IMR-90 (cell line): ENCODE measurements at places on chromosomes 16 and 17.

GRCh38 chr17:50957600-50958575 lies 91.7 kb upstream of the TOB1 start:
- no peak for DNase-seq

- DNase-seq: peak; percentile 78
Measured at GRCh38 chr17:71496552-71496951, 624.3 kb upstream of the SOX9 start.

GRCh38 chr17:50605429-50605828 lies 29.3 kb upstream of the ABCC3 start:
- DNase-seq: no peak

- no peak for DNase-seq
Measured at GRCh38 chr17:10349403-10349802, 23.4 kb downstream of the MYH13 start.

- no peak for DNase-seq
Measured at GRCh38 chr16:53666786-53667415, 36.8 kb downstream of the RPGRIP1L start.

DNA sequence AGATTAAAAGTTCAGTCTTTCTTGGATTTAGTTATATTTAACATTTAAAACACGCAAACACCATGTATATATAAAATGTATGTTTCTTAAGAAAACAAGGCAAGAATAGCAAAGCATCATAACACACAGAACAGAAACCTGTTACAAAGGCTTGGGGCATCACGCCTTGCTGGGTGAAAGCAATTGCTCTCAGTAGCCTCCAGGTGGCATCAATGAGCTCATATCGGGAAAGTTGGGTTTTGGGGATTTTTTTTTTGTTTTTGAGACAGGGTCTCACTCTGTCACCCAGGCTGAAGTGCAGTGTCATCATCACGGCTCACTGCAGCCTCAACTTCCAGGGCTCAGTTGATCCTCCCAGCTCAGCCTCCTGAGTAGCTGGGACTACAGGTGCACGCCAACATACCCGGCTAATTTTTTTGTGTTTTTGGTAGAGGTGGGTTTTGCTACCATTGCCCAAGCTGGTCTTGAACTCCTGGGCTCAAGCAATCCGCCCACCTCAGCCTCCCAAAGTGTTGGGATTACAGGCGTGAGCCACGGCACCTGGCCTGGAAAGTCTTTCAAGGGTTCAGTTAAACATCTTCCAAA lies 56.9 kb downstream of the CYB5D2 start:
- DNase-seq: peak; percentile 42

DNA sequence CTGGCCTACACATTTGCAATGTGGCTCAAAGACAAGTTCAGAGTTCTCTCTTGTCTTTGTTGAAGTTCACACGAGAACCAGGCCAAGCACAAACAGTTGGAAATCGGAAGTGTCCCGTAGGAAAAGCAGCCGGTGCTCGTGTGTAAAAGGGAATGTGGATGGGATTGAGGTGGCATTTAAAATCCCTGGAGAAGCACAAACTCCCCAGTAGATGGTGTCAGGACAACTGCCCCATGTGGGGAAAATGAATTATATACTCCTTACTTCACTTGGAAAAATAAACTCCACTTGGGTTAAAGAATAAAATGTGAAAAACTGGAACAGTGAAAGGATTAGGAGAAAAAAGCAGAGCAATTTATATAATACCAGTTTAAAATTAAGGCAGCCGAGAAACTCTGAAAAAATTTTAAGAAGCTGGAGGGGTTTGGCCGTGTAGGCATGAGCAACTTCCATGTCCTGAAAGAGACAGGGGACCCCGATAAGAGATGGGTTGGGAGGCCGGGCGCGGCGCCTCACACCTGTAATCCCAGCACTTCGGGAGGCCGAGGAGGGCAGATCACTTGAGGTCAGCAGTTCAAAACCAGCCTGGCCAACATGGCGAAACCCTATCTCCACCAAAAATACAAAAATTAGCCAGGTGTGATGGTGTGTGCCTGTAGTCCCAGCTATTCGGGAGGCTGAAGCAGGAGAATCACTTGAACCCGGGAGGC lies 28.1 kb downstream of the CBFA2T3 start:
- DNase-seq: no peak

- peak; percentile 48 for DNase-seq
Measured at GRCh38 chr17:17351901-17352781, 49.0 kb downstream of the NT5M start.

GRCh38 chr16:84144859-84145639 lies at the start of the genes DNAAF1 and HSDL1:
TSS of gene DNAAF1 (plus strand) at chr16:84145308. CDS start at chr16:84145441, 133 bp downstream.
TSS of gene HSDL1 (minus strand) at chr16:84145177. CDS start at chr16:84131321, 13,856 bp downstream.
- DNase-seq: peak; percentile 73

GRCh38 chr17:80481284-80482057 lies 5.1 kb upstream of the NPTX1 start:
- no peak for DNase-seq

GRCh38 chr16:3690980-3691720 lies 26.2 kb downstream of the TRAP1 start:
- no peak for DNase-seq

DNA sequence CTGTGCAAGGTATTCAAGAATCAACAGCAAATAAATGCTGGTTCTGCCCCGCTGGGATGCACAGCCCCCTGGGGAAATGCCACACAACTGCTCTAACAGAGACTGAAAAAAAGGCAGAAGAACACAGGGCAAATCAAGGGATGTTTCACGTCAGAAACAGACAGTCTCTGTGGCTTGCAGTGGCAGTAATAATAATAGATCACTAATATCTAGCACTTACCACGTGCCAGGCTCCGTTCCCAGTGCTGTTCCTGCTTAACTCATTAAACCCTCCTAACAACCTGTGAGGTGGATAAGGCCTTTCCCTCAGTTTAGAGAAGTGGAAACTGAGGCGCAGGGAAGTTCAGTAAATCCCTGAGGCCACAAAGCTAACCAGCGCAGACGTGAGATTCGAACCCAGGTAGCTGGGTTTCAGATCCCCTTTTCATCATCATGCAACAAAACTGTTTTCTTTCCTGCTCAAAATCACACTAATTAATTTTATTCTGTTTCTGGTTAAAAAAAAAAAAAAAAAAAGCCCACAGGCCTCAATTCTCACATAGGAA lies 36.7 kb downstream of the ARHGAP17 start:
- DNase-seq: no peak

DNA sequence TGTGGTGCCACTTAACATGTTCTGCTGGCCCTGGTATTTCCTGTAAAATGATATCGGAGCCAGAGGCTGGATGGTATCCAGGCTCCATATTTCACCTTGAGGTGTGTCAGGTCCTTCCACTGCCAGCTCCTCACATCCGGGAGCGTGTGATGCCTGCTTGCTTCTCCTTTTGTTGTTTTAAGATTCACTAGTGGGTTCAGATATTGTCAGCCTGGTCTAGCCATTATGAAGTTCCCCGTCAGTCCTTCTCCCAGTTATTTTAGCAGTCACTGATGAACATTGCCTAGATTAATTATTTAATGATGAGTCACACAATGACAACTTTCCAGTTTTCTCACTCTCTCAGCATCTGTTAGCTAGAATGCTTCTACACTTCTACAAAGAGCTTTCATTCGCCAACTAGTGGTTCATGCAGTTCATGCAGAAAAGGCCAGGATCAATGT lies 11.3 kb downstream of the DNAAF1 start:
- no peak for DNase-seq

- DNase-seq: peak; percentile 38
Measured at GRCh38 chr17:41118721-41119120, 548 bp upstream of the KRTAP4-11 start.

- peak; percentile 35 for DNase-seq
Measured at GRCh38 chr16:87169509-87169995, 147.6 kb downstream of the C16orf95 start.
